Amniotic epithelial cell (primary cell): ENCODE measurements at places on chromosomes 2 and 18.

DNA sequence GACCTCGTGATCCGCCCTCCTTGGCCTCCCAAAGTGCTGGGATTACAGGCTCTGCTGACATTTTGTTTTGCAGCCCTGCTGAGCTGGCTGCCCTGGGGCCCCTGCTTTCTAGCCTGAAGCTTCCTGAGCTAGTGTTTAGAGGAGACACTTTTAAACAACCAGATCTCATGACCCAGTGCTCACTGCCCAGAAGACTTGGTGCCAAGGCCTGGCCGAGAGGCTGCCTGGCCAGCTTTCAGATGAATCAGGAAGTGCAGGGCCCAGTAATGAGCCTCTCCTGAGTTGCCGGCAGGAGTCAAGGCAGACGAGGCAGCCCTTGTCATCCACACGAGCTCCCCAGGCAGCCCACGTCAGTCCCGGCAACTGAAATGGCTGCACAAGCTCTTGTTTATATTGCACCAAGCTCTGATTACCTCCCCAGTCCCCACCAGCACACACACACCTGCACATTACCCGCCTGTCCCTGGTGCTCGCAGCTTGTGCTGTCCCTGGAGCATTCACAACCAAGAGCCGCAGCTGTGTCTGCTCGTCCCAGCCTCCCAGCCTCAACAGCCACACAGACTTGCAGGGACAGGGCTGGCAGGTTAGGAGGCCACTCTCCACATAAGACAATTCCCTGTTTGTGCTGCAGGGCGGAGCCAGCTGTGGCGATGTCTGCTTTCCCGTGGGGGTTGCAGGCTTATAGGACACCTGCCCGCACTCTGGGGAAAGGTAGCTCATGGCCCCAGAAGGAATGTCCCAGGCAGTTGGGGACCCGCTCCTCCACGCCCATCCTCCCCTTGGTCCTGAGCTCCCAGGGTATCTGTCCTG lies 331.2 kb upstream of the MYT1L start:
- no peak for DNase-seq

- DNase-seq, result no peak
Measured at GRCh38 chr18:12059334-12060181, 34.1 kb upstream of the ANKRD62 start.

DNA sequence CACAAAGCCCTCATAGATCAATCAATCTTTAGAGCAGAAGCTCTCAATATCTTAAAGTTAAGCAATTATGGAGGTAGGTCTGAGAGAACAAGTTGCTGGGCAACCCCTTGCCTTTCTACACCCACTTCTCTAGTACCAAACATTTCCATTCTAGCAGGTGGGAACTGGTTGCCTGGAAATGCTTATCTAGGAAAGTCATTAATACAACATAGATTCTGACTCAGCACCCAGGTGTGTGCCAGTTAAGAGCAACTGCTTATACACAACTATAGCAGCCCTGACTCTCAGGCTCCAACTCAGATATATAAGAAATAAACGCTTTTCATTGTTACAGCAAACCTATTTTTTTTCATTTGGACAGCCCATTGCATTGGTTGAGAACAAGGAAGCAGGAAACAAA lies 237.7 kb downstream of the IRS1 start:
- DNase-seq, result no peak

- DNase-seq, result peak; percentile 62
Measured at GRCh38 chr2:40220177-40220925, 231.5 kb downstream of the SLC8A1 start.

GRCh38 chr2:159285929-159286708 lies at the start of gene WDSUB1:
TSS of gene WDSUB1 (minus strand) at chr2:159286703. CDS start at chr2:159283069, 3,634 bp downstream.
- peak; percentile 44 for DNase-seq

DNA sequence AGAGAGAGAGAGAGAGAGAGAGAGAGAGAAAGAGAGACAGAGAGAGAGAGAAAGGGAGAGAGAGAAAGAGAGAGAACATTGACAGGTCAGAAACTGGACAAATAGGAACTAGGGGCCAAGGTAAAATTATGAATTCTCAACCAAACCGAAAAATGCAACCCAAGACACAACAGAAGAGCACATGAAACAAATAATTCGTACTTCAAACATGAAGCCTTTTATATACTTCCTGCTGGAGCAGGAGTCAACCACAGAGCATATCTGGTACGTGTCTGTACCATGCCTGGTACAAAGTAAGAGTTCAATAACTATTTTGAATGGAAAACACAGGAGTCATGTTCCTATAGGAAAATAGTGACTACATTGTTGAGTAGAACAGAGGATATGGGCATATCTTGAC lies 6.5 kb upstream of the VPS54 start:
- DNase-seq, result peak; percentile 46

DNA sequence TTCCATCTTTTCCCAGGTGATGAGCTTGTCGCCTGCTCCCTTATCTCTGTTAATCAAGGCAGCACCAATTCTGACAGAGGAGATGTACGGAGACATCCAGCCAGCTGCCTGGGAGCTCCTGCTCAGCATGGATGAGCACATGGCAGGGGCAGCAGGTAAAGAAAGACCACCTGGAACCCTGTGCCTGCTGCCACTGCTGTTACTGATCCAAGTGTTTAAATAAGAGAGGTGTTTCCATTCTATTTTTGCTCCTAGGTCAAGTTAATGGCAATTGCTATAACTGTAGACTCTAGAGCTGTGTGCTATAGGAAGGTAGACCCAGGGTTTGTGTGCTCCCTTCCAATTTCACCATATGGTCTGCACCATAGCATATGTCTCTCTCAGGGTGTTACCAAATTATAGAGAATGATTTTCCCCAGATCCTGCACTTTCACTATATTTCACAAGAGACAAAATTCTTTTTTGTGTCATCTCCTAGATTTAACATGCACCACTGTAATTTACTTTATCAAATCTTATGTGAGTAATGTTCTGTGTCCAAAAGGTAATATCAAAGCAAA lies 88.6 kb upstream of the RPE start:
- DNase-seq, result no peak

DNA sequence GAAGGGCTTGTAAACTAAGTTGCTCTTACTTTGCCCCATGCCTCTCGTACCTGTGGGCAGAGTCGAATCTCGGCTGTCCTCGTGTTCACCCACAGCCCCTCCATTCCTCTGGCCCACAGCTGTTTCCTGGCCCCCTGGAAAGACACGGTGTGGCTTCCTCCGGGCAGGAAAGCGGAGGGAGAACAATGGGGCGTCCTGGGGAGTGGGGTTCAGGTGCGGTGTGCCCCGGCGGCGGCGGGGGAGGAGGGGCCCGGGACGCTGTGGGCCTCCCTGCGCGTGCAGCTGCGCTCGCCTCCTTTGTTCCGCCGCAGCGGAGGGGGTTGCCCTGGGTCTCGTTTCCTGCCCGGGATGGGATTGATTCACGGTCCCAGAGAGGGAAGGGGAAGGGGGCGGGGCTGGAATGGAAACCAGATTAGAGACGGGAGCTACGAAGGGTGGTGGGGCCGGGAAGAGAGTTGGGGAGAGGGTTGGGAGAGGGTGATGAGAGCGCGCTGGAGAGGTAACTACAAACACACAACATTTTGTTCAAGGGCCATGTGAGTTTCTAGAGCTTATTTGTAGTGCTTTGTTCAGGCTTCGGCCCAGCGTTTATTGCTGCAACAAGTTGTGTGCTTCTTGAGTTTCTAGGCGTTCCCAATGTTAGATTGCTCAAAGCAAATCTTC lies 796 bp downstream of the MYO1B start:
- peak; percentile 49 for DNase-seq

- peak; percentile 27 for DNase-seq
Measured at GRCh38 chr18:21314724-21315123, 72.7 kb downstream of the GREB1L start.

- DNase-seq, result no peak
Measured at GRCh38 chr2:111062417-111062816, 58.3 kb upstream of the BCL2L11 start.

DNA sequence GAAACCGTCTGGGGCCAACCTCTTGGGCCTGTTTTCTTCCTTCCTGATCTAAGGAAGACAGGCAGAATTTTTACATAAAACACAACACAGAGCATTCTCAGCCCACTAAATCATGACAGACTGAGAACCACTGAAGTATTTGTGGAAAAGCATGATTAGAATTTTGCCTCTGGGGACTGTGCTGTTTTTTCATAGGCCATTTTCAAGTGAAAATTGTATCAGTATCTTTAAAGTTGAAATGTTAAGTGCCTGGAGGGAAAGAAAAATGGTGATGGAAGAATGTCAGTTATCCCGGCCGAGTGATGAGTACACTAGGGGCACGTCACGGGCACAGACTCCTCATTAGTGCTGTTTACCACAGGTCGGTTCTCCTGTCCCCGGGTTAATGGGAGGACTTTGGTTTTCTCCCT lies 36.9 kb downstream of the EHD3 start:
- DNase-seq, result no peak

DNA sequence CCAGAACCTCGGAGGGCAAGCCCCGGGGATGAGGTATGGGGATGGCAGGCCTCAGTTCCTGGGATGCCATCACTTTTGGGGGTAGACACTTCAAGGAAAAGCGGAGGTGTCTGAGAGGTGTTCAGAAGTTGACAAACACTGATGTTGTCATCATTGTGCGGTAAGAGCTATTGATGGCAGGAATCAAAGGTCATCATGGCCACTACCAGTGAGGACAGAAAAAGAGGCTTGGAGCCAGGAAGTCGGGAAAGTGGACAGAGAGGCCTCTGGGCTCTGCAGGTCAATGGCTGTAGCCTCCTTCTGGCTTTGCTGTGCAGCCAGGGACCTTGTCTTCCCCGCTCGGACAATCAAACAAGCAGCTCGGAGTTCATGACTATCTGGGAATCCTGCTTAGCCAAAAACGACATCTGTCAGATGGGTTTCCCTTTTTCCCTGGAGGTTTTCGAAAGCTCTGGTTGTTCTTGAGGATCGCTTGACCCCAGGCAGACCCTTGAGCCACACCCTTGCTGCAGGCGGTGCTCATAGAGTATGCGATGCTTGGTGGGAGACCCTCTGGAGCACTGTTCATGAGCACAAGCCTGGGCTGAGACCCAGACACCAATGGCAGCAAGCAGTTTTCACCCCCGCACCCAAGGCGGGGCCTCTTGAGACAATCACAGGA lies 19.4 kb downstream of the ACKR3 start:
- DNase-seq, result no peak

- peak; percentile 89 for DNase-seq
Measured at GRCh38 chr2:38113981-38114708, 38.2 kb upstream of the CYP1B1 start.

DNA sequence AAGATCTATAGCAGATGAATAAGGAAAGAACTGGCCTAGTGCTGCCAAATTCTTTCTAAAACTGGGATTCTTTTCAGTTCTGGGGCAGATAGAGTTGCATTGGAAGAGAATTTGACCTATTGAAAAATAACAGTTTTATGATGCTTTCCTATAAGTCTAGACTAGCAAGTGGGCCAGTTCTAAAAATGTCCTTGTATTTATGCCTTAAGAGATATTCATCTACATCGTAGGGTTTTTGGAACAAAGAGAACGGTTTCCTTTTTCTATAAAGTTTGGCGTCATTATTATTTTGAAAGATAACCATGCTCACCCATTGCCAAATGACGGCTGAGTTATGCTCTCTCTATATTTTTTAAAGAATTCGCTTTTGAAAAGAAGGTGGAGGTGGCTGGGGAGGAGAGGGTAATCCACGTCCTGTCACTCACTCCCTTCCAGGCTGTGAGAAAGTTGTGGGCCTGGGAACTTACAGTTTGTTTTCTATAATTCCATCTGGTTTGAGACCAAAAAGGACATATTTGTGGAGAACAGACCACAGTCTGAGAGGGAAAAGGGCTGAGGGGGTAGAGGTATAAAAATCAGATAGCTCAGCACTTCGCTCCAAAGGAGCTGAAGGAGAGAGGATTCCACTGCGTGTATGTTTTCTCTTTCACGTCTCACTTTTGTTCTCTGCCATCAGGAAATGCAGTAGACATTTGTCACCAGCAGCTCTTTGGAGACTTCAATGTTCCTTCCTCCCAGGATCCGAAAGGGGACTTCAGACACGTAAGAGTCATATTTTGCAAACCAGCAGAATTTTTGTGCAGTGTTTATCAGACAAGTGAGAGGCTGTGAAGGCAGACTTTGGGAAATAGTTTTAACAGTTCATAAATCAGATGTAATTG lies 281.9 kb upstream of the FN1 start:
- peak; percentile 37 for DNase-seq

DNA sequence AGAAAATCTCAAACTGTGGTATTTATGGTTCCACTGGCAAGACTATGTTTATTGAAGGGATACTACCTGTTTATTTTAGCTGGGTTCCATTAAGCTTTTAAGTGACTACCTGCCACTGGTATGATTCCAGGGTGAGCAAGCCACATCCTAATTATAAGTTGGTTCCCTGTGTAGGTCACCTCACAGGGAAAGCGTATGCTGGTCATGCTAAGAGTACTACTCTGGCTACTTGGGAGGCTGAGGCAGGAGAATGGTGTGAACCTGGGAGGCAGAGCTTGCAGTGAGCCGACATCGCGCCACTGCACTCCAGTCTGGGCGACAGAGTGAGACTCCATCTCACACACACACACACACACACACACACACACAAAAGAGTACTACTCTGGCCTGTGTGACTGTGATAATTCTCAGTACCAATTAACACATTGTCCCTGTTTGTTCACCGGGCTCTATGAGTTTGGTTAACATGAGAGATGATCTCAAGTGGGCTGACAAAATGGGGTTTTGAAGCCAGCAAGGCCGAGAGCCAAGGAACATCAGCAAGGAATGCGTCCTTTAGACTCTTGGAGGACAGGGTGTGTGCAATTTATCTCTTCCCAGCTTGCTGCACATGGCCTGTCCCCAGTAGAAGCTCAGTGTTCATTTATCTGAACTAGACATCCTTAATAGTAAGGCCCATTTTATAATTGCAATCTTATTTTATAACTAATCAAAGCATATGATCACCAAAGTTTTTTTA lies 15.2 kb upstream of the ITSN2 start:
- no peak for DNase-seq

DNA sequence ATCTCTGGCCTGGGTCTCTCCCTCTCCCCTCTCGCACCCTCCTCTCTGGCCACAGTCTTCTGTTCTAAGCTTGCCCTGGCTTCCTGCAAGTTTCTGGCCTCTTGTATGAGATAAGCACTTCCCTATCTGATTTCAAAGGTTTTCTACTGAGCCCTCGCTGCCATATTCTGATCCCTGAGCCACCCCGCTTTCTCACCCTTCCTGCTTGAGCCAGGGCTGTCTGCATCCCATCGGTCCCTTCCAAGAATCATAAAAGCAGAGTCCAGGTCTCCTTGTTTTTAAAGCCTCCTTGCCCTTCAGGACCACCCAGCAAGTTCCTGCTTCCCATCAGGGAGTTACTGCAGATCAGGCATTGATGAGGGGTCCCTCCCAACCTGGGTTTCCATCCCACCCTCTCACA lies 110.2 kb downstream of the PRKCE start:
- no peak for DNase-seq

- DNase-seq, result no peak
Measured at GRCh38 chr2:56743807-56744206, 560.0 kb downstream of the CCDC85A start.

DNA sequence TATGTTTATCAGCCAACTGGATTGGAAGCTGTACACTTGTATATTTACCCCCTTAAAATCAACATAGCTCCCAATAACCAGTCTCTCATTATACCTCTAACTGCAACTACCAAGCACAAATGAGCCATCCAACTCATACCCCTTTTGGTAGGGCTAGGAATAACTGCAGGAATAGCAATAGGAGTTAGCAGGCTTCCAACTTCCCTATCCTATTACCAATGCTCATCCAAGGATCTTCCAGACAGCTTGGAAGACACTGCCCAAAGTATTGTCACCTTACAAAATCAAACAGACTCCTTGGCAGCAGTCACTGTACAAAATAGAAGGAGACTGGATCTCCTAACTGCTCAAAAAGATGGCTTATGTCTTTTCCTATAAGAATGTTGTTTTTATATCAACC lies 61.6 kb downstream of the SLC25A12 start:
- DNase-seq, result no peak
